ENCODE measurements at places on chromosomes 3 and 15. TPM values are rescaled to one million over a fixed set of nuclear protein-coding genes. Genes with fewer than 3 reads are reported as not detected.

DNA sequence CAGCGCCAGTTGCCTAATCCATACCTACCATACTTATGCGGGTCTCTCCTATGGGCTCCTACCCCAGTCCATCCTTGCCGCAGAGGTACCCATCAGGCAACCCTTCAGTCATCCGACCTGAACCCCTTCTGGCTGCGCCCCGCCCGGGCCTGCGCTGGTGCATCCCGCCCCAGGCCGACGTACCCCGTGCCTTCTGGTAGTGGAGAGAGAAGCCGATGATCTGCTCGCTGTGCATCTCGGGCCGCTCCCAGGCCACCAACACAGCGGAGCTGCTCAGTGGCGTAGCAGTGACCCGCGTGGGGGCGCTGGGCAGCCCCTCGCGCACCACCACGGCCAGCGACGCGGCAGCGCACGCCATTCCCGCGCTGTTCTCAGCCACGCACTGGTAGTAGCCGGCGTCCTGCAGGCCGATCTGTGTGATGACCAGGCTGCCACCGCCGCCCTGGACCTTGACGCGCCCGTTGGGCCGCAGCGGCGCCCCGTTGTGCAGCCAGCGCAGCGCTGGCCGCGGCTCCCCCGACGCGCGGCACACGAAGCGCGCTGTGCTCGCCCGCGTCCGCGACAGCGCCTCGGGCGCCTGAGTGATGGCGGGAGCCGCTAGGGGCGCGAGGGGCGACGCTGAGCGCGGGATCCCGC lies 17.9 kb upstream of the IGDCC3 start:
- DNase-seq: no peak

- no peak for DNase-seq
These were observed 110.0 kb downstream of the ATG7 start for GRCh38 chr3:11382146-11382745.

GRCh38 chr3:38278841-38279240 lies 3.3 kb upstream of the SLC22A14 start:
- DNase-seq: no peak

DNA sequence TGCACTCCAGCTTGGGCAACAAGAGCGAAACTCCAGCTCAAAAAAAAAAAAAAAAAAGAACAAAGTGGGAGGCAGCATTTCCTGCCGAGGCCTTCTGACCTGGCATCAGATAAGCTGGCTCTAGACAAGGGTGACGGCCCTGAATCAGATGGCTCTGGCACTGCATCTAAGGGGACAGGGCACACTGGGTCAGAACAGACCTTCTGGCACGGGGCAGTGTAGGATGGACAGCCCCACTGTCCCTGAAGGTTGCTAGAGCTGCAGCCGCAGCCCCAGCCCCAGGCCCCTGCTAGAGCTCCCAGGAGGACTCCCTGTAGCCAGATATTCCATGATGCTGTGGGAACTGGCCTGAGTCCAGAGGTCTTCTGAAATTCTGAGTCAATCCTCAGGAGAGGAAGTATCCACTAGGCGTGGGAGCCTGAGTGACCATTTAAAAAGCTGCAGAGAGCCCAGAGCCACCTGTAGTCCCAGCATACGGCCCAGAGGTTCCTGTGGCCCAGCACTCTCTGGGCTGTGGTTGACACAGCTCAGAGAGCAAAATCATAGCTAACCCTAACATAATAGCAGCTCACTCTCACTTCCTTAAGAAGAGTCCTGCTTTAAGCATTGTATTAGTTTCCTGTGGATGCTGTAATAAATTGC lies 69.2 kb upstream of the MFGE8 start:
- peak; percentile 68 for DNase-seq

- DNase-seq: no peak
These were observed 10.0 kb downstream of the PRKCD start for GRCh38 chr3:53171064-53171418.

DNA sequence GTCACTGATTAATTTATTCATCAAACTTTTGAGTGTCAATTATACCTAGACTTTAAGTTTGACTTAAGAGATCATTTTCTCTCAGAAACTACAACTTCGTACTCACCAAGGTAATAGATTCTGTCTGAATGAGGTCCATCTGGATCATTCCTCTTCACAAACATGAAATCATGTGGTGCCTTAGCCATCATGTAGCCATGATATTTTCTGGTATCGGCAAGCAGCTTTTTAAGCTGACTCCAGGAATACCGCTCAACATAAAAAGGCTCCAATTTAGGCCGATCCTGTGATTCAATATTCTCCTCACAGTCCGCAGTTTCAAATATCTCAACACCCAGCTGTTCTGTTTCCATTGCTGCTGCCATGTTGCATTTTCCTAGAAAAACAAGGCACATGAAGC lies 5.3 kb downstream of the DPP8 start:
- no peak for DNase-seq

DNA sequence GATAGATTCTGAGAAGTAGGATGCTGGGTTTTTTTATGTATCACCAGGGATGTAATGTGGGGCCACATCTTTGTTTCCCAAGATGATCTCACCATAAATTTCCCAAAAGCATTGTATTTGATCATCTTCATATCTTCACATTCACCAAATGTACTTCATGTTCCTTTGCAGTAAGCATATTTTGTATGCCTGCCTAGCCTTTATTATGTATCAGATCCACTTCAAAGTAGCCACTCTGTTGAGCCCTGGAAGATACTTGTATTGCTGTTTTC lies 14.2 kb upstream of the GATM start:
- no peak for DNase-seq

DNA sequence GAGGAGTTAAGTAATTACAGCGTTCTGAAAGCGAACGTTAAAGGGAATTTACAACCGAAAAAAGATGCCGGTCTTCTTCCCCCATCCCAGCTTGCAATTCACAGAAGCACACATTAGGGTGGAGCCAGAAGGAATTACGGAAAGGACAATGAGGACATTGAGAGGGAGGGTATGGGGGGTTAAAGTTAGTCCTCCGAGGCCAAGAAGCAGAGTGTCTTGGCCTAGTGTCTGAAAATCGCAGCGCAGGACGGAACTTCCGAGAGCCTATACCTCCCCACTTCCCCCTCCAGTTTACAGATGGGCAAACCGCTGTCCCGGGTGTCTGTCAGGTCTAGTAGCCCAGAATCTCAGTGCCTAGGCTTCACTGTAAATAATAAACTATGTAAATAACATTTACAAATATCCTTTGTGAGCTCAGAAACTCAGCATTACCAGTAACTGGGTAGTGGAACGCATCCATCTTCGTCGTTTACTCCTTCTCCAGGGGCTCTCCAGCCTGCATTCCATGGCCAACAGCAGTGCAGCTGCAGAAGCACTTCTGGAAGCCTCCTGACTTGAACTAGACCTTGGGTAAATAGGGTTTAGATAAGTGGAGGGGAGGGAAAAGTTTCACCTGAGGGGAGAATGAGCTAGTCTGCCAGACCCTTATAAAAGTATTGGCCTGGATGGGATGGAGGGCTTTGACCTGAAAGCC lies 922 bp downstream of the ADPRH start:
- DNase-seq: no peak

DNA sequence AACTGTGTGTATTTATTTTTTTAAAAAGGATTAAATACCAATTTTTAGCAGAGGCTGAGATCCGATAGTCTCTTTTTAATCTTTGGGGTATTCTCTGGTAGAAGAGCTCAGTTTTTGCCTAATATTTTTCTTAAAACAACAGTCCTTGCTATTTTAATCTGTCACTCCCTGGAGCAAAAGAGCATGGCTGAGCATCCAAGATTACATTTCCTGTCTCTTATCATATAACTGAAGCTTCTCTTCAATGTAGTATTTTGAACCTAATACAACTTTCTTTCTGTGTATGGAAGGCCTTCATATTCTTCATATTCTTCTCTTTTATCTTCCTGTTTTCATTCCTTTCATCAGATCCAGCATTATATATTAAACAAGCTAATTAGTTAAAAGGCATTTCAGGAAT lies 293.7 kb downstream of the NSUN3 start:
- no peak for DNase-seq

DNA sequence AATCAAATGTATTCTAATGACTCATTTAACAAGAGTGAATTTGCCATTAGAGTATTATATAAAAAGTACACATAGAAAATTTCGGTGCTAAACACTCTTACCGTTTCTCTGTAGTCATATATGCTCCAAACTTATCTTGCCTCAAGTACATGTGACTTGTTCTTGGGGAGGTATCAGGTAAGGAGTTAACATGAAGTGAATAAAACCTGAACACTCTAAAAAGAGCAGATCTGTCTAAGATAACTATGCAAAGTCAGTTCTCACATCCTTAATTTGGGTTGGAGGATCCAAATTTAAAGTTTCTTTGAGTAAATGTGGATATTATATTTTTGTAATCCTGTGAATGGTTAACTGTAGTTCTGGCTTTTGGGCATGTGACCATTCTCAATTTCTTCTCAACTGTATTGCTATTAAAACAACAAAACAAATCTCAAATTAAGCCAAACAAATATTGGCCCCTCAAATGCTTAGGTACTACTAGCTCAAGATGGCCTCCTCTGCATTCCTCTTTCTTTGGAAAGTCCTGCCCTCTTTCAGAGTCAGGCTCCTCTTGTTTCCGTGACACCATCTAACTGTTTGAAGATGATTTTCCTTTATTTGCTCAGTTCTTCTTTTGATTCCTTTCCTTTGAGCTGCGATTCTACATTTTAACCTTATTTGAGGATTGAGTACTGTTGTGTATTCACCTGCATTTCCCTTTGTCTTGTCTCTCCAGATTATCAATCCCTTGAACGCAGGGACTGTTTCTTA lies 4.2 kb downstream of the EDEM1 start:
- no peak for DNase-seq

GRCh38 chr3:158086776-158087175 lies 19.4 kb downstream of the SHOX2 start:
- DNase-seq: no peak

GRCh38 chr3:9600597-9600996 lies 47.0 kb upstream of the LHFPL4 start:
- peak; percentile 6 for DNase-seq

GRCh38 chr3:30664459-30664858 lies 58.1 kb downstream of the TGFBR2 start:
- no peak for DNase-seq

GRCh38 chr3:32733631-32734229 lies 48.7 kb downstream of the CNOT10 start:
- peak; percentile 16 for DNase-seq

GRCh38 chr3:161314836-161315395 lies 56.4 kb downstream of the SPTSSB start:
- DNase-seq: no peak

GRCh38 chr3:28986922-28987321 lies 293.9 kb upstream of the RBMS3 start:
- no peak for DNase-seq

DNA sequence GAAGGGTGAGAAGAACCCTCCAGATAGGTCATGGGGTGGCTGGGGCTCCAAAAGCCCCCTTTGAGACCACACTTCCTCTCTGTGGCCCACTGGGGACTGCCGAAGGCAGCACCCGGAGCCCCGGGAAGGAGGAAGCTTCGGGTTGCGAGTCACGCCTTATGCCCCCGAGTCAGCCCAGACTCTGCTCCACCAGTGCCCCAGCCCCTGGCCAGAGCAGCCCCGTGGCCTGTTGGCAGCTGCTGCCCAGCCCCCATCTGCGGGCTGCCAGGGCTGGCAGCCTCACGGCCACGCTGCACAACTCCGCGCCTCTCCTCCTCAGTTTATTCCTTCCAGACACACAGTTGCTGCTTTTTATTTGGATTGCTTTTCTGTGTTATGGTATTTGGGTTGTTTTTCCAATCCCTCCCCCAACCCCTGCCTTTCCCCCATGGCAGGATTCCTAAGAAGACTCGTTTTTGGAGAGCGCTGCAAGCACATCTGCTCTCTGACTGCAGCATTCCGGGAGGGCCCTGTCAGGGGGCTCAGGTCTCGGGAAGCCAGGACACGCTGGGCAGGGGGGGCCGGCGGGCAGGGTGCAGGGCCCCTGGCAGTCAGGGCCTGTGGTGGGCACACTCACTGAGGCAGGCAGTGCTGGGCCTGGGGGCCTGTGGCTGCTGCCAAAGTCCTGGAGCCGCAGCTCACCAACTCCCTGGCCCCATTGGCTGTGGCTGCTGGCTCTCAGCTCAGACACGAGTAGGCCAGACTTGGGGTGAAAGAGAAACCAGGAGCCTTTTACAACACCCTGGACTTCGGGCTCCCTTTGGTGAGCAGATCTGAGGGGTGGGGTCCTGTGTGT lies 20.2 kb downstream of the MAGEF1 start:
- DNase-seq: peak; percentile 51

GRCh38 chr3:11705049-11705448 lies 61.3 kb upstream of the VGLL4 start:
- peak; percentile 56 for DNase-seq

DNA sequence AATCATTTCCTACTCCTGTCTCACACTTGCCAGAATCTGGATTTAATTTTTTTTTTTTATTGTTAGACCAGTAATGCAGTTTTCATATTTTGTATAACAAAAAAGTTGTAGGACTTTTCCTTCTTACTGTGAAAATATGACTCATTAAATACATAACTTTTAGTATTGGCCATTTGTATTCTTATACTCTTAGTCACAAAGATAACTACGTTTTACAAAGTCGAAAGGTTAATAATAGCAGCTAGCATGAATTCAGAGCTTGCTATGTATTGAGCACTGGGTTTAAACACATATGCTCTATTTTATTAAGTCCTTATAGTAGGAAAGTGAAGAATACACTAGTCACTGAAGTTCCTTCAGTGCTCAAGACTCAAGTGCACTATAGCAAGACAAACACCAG lies 43.1 kb downstream of the LRRN1 start:
- DNase-seq: no peak

DNA sequence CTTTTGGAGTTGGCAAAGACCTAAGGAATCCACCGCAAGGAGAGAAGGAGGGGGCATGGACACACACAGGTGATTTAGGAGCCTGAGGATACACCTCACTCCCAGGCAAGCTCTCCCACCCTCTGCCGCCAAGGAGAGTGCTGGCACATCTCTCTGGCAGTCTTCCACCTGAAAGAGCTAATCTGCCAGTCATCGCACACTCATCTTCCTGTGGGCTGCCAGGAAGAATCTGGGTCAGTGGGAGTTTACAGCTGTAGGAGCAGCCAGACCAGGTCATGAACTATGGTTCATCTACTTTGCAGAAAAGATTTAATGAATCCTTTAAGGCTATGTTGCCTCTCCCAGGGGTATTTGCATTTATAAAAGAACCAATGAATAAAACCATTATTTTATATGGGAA lies 170.6 kb upstream of the TSC22D2 start:
- DNase-seq: peak; percentile 49

The MYO1E gene
- polyA plus RNA-seq: 84.0 TPM

The IQCF5 gene
- polyA plus RNA-seq: not detected

The IFT122 gene
- polyA plus RNA-seq: 13.2 TPM

The NANOGP8 gene
- polyA plus RNA-seq: not detected

The SLC9A9 gene
- polyA plus RNA-seq: 17.1 TPM

The DNAH1 gene
- 0.72 TPM for polyA plus RNA-seq

The DUOXA2 gene
- not detected for polyA plus RNA-seq

The ACTRT3 gene
- polyA plus RNA-seq: 2.8 TPM

The MAP1A gene
- 66.1 TPM for polyA plus RNA-seq

The ZIC1 gene
- 0.46 TPM for polyA plus RNA-seq

The THSD4 gene
- polyA plus RNA-seq: 36.6 TPM

The LRTM1 gene
- polyA plus RNA-seq: 0.43 TPM

The TRIM59 gene
- polyA plus RNA-seq: 13.6 TPM

The DHX30 gene
- 38.8 TPM for polyA plus RNA-seq

The AP4E1 gene
- 7.3 TPM for polyA plus RNA-seq

The SEMA3F gene
- polyA plus RNA-seq: 21.2 TPM

All from fibroblast of lung (primary cell).